ENCODE measurements at places on chromosomes 2 and 18. TPM values are rescaled to one million over a fixed set of nuclear protein-coding genes. Genes with fewer than 3 reads are reported as not detected.

- no peak for DNase-seq
Measured at GRCh38 chr2:3000968-3001367, 376.6 kb downstream of the EIPR1 start.

The KYNU gene
- polyA plus RNA-seq: 0.04 TPM

DNA sequence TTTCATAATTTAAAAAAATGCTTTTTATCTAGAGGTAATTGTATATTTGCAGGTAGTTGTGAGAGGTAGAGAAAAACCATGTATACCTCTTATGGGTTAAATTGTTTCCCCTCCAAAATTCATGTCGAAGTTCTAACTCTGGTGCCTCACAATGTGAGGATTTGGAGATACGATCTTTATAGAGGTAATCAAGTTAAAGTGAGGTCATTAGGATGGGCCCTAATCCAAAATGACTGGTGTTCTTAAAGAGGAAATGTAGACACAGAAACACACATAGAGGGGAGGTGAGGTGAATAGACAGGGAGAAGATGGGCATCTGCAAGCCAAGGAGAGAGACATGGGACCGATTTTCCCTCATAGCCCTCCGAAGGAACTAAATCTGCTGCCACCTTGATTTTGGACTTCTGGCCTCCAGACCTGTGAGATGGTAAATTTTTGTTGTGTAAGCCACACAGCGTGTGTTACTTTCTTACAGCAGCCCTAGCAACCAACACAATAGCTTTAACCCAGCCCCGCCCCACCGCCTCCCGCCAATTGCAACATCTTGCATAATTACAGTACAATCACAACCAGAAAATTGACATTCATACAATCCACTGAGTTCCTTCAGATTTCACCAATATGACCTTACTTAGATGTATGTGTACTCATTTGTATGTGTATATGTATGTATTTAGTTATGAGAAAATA, 208.9 kb downstream of the MIB1 start:
- DNase-seq: no peak

DNA sequence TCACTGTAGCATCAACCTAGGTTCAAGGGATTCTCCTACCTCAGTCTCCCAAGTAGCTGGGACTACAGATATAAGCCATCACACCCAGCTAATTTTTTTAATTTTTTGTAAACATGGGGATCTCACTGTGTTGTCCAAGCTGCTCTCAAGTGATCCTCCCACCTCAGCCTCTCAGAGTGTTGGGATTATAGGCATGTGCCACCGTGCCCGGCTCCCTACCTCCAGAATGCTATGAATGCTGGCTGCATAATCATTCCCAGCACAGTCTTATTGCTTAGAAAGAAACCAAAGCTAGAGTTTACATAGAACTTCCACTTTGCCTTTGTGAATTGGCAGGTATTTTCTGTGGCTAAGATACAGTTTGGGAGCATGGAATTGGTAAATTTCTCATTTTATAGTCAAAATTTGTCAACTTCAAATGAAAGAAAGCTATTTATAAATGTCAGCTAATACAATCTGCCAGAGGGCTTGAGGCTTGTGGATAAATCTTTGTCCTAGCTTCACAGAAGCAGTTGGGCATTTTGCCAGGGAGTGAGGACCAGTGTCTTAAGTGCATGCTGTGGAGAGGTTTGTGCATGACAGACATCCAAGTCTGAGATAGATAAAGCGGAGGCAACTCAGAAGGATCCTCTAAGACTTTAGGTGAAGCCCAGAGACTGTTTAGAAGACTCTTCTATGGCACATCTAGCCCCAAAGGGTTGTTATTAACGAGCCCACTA, 175.4 kb downstream of the ANTXR1 start:
- DNase-seq: no peak

- DNase-seq: no peak
Measured at GRCh38 chr2:218839888-218840287, 8.3 kb upstream of the PRKAG3 start.

The KLHL41 gene
- 0.17 TPM for polyA plus RNA-seq

- DNase-seq: no peak
Measured at GRCh38 chr18:66193394-66193793, 410.5 kb downstream of the CDH19 start.

DNA sequence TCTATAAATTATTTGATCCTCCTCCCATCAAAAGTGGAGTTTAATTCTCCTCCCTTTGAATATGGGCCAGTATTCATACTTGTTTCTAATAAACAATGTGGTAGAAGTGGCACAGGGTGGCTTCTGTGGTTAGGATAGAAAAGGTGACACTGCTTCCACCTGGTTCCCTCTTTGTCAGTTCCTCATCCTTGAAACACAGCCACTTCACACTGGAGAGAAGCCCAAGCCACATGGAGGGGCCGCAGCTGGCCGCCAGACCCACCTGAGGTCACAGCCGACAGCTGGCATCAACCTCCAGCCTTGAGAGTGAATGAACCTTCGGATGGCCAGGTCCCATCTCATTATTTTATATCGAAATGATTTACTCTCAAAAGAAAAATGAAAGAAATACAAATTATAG, 27.5 kb upstream of the SLC66A3 start:
- no peak for DNase-seq

The APOB gene
- polyA plus RNA-seq: 0.04 TPM

DNA sequence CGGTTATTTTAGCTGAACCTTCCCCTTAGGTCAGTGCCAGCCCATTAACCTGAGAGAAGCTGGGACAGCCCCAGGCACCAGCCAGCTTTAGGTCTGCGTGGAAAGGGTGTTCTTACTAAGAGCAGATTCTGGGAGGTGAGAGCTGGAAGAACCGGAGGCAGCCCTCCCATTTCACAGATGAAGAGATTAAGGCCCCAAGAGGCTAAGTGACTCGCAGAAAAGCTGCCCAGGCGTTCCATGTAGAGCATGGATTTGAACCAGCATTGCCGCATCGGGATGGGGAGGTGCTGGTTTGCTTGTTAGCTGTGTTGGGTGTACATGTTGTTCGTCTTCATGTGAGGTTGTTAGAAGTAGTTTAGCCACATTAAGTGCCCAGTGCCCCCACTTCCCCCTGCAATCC, 203.2 kb downstream of the AGAP1 start:
- no peak for DNase-seq

DNA sequence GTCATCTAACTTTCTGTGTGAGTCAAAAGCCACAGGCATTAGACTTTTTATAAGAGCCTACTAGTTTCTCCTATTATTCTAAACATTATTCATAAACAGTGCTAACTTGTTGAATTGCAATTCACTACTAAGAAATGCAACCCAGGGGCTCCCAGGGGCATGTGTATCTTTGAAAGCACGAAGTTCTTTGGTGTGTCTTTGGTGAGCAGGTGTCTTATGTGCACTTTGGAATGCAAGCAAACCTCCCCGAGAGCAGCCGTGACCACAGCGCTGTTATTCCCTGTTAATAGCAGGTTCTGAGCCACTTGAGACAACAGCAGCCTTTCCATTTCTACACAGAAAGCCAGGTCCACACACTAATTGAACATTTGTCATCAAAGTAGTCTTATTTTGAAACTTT, 123.5 kb downstream of the PRKRA start:
- DNase-seq: no peak
